ENCODE measurements at places on chromosomes 13 and 19.

DNA sequence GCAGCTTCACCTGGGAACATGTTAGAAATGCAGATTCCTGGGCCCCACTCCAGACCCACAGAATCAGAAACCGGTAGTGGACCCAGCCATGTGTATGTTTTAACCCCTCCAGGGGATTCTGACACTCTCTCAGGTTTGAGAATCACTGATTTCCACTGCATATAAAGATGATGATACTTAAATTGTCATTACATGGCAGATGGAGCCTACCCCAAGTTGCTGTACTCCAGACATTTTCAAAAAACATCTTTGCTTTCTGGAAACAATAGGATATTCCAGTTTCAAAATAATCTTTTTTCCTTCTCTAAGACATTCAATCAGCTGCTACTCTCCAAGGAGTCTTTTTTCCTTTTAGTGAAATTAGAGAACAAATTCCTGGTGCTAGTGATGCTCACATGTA, 48.6 kb upstream of the RGCC start:
- DNase-seq, result peak; percentile 32

DNA sequence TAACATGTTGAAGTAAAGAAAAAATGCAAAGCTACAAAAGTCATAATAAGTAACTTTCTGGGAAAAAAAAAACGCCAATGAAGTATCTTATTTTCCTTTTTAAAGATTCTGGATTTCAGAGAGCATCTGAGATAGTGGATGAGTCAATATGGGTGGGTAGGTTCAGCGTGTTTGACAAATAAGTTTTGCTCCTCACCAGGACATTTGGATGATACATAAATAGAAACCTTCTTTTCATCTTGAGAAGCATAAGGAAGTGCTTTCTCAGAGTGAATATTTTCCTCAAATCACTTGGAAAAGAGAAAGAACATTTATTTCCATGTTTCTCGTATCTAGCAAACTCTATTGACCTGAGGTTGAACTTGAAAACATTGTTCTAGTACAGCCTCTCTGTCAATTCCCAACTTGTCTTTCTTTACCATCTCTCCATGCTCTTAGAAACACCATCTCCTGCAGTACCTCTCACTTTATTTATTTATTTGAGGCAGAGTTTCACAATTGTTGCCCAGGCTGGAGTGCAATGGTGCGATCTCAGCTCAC, 463.2 kb downstream of the KLF5 start:
- no peak for DNase-seq

- DNase-seq, result no peak
Measured at GRCh38 chr19:44759083-44759804, 10.7 kb downstream of the BCL3 start.

- no peak for DNase-seq
Measured at GRCh38 chr19:41359741-41360140, 4.2 kb downstream of the B9D2 start.

- no peak for DNase-seq
Measured at GRCh38 chr19:15110418-15110815, 3.2 kb downstream of the SYDE1 start.

DNA sequence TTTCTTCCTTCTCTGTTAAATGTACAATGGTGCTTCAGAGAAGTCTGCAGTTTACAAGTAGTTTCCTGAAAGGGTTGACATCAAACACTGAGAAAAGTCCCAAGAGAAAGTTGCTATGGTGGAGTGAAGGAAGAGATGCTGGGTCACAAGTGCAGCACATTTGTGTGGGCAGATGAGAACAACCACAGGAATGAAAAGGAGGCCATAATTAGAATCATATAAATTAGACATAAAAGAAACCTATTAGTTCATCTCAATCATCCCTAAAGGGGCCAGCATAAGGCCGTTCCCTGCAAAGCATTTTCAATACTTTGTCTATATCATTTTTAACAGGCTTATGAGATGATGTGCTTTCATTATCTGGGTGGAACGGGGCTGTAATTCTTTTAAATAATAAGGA, 359.2 kb downstream of the IRS2 start:
- DNase-seq, result no peak

- peak; percentile 96 for DNase-seq
Measured at GRCh38 chr13:40666045-40666932, at the start of gene FOXO1. Gene FOXO1, minus strand, starts transcription at chr13:40666641. Its CDS starts 429 bp downstream, at chr13:40666212.

DNA sequence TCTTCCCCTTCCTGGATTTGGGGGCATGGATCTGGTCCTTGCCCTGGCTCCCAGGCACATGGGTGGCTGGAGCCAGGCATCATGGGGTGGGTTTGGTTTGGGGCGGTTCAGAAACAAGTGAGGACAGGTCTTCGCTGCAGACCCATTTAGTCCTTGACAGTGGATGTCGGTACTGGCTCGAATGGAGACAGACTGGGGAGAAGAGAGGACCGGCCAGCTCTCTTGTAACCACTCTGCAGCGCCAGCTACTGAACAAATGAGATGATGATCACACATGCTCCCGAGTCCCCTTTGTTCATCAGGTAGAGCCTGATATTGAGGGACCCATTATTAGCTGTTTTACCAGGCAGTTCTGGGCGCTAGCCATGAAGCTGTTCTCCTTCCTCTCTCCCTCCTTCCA, 64.5 kb downstream of the CHST8 start:
- no peak for DNase-seq

GRCh38 chr13:40878823-40879222, 89.4 kb downstream of the SLC25A15 start:
- no peak for DNase-seq

- DNase-seq, result no peak
Measured at GRCh38 chr13:52446265-52446664, 4.2 kb downstream of the VPS36 start.

GRCh38 chr19:18418483-18419194, 559 bp upstream of the SSBP4 start:
- DNase-seq, result peak; percentile 84

DNA sequence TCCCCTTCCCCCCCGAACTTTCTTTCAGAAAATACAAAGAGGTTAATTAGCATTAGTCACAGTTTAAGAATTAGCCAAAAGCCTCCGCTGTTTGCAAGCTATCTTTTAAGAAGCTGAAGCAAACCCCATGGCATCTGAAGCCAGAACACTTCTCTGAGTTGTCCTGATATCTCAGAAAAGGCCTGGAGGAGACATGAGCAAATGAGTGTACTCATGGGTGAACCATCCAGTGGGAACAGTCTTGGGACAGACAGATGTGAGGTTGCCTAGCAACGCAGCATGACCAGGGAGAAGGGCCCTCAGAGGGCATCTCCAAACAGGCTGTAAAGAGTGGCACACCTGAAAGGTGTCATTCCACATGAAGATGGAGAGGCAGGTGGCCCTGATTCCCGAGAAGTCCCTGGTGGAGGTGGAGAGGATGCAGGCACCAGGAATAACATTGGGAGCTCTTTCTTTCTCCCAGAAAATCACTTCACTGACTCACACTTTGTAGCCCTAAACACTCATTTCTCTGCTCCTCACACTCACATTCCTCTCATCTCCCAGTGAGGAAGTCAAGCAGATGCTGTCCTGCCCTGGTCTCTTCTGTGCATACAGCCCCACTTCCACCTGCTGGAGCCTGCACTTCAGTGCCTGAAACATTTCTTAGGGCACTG, 87.0 kb upstream of the TSHZ3 start:
- DNase-seq, result peak; percentile 56

DNA sequence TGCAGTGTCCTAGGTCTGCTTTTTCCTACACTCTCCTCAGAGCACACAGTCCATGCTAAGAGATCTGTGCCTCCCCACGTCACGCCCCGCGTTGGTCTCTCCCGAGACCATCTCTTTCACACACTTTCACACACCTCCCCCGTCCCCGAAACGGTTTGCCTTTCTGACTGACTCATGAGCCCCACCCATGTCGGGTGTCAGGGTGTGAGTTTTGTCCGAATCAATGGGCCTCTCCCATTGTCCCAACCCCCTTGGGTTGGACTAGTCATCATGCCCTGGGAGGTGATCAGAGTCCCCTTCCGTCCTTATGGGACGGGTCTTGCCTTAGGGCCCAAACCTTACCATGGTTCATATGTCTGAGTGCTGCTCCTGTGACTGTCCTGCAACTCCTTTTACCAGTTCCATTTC, 214.0 kb upstream of the HTR2A start:
- DNase-seq, result no peak

- no peak for DNase-seq
Measured at GRCh38 chr19:35023428-35023827, 6.8 kb upstream of the SCN1B start.

GRCh38 chr13:112056739-112057438, 10.1 kb upstream of the SOX1 start:
- DNase-seq, result peak; percentile 82

DNA sequence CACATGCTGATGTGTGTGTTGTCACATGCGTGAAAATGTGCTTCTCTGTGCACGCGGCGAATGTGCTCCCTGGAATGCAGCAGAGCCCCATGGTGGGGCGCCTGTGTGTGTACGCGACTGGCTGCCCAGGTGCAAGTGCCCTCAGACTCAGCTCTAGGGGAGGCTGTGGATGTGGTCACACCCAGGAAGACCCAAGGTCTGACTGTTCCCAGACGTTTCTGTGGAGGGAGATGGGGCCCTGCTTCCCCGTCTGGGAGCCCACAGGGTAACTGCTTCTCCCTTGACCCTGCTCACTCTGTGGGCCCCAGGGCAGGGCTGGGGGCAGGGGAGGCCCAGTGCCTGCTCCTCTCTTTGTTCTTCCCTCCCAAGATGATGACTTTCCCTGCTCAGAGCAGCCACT, 7.9 kb upstream of the UQCR11 start:
- no peak for DNase-seq

DNA sequence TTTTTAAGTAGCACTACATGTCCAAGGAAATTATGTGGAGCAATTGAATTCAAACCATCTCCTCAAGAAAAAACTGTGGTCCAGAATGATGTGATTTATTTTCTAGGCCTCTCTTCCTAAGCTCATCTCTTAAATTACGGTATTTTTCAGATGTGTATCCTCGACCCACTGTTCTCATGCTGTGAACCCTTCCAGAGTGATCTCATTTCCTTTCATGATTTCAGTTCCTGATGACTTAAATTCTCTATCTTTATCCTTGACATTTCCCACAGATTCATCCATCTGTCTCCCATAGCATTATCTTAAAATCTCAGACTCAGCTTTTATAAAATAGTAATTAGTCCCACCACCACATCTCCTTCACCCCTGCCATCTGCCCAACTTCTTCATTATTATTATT, 117.6 kb upstream of the SPRY2 start:
- DNase-seq, result no peak

- no peak for DNase-seq
Measured at GRCh38 chr19:13212759-13213330, 62.6 kb downstream of the IER2 start.

- no peak for DNase-seq
Measured at GRCh38 chr13:43329702-43330101, 306.3 kb downstream of the DNAJC15 start.

DNA sequence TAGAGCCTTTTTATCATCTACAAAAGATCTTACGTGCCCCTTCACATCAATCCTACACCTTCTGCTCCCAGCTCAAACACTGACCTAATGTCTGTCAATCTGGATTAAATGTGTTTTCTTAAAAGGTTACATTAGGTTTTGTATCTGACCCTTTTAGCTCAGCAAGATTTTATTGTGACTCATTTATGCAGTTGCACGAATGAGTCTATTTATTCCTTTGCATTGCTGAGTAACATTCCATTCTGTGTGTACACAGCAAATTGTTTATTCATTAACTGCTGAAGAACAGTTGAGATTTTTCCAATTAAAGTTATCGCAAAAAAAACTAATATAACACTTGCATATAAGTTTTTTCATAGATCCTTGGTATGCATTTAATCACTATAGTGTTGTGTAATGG, 253.9 kb upstream of the GPC6 start:
- no peak for DNase-seq

- no peak for DNase-seq
Measured at GRCh38 chr13:100423375-100423774, 165.2 kb downstream of the GGACT start.

DNA sequence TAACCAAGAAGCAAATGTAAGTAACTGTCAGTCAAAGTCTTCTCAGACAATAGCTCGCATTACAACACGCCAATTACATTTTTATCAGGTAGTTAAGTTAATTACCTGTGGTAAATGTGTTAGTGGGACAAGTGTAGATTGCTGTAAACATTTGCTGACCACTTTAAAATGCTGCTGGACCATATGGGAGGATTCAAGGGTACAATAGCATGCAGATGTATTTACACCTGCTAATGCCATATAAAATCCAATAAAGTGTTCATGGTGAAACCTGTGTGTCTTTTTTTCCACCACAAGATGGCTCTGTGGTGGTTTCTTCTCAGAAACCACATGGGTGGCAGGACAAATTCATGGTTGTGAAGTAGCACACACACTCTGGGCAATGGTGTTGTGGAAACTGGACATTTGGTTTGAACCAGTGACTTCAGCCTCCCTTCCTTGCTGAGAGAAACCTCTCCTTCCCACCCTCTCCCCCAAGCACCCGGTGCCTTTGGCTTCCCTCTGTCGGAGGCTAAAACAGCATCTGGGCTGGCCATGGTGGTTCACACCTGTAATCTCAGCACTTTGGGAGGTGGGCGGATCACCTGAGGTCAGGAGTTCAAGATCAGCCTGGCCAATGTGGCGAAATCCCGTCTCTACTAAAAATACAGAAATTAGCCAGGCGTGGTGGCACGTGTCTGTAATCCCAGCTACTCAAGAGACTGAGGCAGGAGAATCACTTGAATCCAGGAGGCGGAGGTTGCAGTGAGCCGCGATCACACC, 18.1 kb upstream of the GTF3A start:
- no peak for DNase-seq

DNA sequence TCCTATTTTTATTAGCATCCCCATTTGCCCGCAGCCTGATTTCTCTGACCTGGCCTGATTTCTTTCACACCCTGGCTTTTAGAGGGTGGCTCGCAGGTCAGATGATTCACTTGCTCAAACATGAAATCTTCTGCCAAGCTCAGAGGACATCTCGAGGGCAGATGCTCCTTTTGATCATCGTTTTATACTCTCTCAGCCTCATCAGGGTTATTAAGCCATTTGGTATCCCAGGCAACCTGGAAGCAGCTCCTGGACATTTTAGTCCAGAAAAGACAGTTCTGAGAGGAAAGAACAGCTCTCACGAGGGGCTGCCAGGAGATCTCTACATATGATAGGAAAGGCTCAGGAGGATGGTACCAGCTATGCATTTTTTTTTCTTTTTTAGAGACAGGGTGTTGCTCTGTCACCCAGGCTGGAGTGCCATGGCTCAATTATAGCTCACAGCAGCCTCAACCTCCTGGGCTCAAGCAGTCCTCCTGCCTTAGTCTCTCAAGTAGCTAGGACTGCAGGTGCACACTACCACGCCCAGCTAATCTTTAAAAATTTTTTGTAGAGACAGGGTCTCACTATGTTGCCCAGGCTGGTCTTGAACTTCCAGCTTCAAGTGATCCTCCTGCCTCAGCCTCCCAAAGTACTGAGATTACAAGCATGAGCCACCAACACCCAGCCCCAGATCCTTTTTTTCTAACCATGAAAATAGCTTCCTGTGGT, 165.4 kb downstream of the KATNAL1 start:
- no peak for DNase-seq

Data from osteocyte (in vitro differentiated cells).